ENCODE measurements at places on chromosomes 3 and 15.

DNA sequence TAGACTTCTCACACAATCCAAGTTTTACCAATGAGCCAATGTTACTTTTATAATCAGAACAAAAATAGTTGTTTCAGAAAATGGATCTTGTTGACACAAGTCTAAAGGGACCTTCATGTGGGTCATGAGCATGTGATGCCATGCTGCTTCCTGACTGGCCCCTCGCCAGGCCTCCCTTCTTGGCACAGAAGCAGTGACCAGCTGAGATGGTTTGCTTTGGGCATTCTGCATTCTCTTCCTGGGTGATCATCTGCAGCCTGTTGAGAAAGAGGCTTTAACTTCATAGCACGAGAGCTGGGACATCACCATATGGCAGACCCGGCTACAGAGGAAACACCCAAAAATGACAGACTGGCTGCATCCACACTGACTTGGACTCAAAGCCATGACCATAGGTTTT is 45.7 kb downstream of the TGM4 start:
- DNase-seq = no peak

GRCh38 chr3:25074149-25074548 is 353.9 kb upstream of the RARB start:
- no peak for DNase-seq

DNA sequence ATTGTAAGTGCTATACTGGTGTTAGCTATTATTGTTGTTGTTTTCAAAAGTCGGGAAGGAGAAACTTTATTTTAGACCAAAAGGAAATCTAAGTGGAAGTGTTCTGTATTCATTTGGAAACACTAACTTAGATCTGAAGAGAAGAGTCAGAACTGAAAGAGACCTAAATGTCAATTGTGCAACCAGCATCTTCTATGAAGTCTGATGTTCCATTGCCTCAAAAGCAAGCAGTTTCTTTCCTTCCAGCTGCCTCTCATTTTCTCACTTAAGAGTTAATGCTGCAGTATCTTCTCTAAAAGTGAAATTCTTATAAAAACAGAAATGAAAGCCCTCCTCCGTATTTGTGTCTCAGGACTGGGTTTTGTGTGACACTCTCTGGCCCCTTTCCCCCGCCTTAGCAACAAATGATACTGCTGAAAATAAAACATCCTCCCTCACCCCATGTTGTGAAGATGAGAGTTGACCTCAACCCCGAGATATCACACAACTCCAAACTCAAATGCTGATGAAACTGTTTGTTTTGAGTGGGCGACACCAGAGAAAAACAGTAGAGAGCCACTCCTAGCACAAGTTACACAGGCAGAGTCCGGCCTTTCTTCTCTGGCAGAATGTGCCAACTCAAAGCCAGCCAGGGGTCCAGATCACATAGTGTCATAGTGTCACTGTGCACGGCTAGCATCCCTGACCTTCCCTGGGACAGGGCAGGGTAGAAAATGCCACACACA is 48.9 kb downstream of the GLDN start:
- DNase-seq = no peak

DNA sequence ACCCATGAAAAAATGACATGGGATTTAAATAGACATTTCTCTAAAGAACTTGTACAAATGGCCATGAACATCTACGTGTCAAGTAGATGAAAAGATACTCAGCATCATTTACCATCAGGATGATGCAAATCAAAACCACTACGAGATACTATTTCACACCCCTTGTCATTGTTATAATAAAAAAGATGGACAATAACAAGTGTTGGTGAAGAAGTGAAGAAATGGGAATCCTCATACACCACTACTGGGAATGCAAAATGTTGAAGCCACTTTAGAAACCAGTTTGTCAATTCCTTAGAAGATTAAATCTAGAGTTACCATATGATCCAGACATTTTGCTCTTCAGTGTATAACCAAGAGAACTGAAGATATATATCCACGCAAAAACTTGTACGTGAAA is 57.9 kb downstream of the TIMP4 start:
- DNase-seq = no peak

- DNase-seq = no peak
These were observed 595.8 kb upstream of the NR2F2 start for GRCh38 chr15:95734422-95735316.

DNA sequence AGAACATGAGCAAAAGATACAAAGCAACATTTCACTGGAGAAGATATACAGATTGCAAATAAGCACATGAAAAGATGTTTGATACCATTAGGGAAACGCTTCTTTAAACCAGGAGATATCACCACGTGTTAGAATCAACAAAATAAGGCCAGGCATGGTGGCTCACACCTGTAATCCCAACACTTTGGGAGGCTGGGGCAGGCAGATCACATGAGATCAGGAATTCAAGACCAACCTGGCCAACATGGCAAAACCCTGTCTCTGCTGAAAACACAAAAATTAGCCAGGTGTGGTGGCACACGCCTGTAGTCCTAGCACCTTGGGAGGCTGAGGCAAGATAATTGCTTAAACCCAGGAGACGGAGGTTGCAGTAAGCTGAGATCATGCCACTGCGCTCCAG is 20.5 kb upstream of the MUC20 start:
- no peak for DNase-seq

- DNase-seq = no peak
These were observed 18.9 kb downstream of the SUMF1 start for GRCh38 chr3:4448187-4448586.

DNA sequence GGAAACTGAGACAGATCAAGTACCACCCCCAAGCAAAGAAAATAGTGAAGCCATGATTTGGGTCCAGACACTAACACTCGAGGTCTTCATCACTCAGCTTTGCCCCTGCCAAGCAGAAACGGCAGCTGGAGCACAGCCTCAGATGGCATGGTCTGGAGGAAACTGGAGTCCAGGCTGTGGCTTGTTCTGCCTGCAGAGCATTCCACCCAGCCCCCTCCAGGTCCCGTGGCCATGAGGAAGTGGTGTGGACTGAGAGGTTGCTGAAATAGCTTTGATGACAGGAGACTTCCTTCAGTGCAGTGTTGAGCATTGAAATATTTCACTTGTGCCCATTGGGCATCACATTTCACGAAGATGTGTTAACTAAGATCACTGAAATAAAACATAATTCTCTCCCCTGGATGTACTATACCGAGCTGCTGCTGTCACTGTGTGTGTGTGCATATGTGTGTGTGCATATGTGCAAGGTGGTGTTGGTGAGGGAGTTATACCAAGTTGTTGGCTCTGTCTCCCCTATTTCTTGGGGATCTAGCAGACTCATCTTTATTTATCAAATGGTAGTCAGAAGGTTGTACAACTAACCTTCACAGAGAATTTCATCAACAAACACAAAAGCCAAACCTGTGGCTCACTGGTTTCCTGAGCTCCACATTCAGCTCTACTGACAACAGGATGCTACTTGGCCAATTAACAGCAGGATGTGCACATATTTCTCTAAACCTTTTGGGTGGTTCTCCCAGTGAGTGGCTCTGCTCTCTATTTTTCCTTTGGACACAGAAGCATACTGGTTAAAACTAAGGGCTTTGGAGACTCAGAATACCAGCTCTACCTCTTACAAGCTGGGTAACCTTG is 660.1 kb upstream of the CFAP20DC start:
- DNase-seq = no peak

DNA sequence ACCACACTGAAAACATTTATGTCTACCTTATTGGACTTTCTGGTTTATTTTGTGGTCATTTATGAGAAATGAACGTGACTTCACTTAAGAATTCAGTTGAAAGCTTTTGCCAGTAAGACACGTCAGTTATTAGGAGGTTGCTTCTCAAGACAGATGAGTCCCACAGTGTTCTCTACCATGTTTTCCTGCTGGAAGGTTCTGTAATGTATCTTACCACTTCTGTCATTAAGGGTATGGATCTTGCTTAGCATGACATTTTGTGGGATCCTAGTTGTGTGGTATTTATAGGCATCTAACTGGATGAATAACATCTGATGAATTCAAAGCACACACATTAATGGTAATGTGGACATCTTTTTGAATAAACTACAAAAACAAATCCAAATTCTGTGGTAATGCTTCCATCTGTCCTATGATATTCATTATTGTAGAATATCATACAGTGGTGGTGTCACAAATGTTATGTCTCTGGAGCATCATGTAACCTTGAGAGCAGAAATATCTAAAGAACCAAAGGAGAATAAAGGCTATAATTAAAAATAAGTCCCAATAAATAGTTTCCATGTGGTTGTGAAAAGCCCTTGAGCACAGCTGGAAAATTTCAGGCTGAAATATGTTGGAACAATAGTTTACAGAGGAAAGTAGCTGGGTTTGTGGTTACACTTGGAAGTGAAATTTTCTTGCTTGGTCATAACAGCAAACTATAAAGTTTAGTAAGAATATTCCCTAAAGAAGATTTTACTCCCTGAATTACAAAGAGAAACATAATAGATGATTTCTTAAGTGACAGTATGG is 61.5 kb downstream of the C3orf38 start:
- no peak for DNase-seq

DNA sequence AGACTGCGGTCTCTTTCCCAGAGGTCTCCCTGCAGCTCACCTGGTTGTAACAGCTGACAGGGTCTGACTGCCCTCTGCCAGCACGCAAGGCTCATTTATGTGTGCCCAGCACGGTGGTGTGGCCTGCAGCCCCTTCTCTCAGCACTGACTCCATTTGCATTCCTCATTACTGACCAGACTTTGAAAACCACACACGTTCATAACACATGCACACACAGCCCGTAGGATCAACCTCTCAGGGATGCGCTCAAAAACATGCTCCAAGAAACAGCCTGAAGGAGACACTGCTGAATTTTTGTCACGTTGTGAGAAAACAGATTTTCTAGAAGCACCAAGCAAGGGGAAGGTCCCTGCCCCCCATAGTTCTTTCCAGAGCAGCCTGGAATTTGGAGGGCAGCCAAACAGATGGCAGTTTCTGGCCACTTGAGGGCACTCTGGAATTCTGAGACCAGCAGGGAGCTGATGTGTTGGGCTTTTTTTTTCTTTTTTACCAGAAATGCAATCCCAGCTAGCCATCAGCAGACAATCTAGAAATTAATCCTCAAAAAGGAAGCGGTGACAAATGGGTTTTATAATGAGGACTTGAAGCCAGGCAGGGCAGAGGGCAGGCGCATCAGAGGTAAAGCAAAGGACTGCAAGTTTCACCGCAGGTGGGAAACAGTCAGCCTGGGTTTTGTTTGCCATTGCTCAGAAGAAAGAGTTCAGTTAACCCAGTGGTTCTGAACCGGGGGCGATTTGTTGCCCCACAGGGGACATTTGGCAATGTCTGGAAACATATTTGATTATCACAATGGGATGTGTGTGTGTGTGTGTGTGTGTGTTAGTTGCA is 170.5 kb upstream of the PROK2 start:
- DNase-seq = peak; percentile 80

DNA sequence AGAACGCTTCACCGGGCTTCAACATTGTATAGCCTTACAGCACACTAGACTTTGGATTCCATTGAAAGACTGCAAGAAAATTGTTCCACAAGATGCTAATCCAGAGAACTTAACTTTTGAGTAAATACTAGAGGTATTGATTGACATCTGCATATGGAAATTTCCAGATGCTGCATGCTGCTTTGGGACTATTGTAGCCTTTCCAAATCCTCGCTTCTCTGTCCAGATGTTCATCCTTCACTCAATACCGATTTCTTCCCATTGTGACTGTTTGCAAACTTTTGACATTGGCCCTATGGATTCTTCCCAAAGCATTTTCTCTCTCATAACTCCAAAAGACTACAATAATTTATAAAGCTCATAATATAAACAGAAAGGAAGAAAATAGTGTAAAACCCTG is 41.4 kb downstream of the COL6A6 start:
- no peak for DNase-seq

GRCh38 chr15:29799859-29800258 is 22.4 kb downstream of the TJP1 start:
- DNase-seq = no peak

- peak; percentile 54 for DNase-seq
These were observed 93.6 kb upstream of the COL8A1 start for GRCh38 chr3:99544786-99545281.

DNA sequence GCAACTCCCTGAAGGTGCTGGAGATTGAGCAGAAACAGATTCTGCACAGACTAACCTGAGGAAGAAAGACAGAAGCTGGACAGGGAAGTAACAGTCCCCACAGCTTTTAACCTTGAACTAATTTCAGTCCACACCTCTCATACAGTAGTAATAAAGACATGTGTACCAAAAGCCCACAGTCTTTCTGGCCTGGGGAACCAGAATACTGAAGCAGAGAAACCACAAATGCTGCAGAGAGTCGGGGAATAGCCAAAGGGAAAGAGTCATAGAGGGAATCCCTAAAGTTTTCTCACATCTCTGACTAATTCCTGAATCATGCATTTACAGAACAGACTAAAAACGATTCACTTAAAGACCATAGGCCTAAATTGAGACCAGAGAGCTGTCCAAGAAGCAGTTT is 503.4 kb upstream of the NECTIN3 start:
- DNase-seq = peak; percentile 82

GRCh38 chr3:188113756-188114155 is 40.2 kb upstream of the LPP start:
- DNase-seq = no peak

GRCh38 chr3:57078635-57079473 is 18.4 kb downstream of the SPATA12 start:
- DNase-seq = no peak

DNA sequence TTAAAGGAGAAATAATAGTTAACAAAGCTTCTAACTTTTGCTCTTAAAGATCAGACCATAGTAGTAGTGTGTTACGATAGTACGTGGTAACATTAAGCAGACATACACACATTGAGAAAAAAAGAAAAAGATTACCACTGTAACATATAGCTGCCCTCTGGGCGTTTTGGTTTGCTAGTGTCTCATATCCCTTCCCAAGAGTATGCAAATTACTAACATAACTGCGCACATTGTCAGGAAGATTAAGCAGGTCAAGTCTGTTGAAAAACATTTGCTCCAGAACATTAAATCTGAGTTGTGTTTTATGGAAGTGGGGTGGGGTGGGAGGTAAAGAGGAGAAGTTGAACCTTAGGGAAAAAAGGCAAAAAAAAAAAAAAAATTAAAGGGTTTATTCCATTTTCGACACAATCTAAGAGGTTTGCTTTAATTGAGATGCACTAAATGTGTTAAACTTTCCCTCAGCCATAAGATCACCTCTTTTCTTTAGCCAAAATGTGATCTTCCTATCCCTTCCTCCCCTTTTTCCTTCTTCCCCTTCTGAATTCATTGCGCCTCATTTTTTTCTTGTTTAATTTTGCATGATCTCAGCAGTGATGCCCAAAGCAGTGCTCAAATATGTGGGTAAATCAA is 1.5 kb upstream of the LRIG1 start:
- DNase-seq = no peak

DNA sequence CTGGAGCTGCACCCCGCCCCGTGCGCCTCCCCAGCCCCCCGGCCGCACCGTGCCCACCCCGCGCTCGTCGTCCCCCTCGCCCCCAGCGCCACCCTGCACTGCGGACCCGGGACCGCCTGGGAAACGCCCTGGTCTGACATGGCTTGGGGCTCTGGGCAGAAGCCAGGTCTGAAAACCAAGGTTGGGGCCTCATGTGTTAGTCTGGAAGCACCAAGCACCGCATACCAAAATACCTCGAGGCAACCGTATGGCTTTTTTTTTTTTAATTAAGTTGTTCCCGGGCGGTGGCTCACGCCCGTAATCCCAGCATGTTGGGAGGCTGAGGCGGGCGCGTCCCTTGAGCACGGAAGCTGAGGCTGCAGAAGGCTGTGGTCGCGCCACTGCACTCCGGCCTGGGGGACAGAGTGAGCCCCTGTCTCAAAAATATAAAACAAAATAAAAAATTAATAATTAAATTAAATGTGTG is 91.5 kb upstream of the CHD2 start:
- peak; percentile 28 for DNase-seq

- DNase-seq = no peak
These were observed 473.9 kb downstream of the MFSD1 start for GRCh38 chr3:159275741-159276140.

GRCh38 chr15:57313134-57313483 is 63.2 kb upstream of the CGNL1 start:
- DNase-seq = no peak

Data from HFFc6 (cell line).